ENCODE measurements at places on chromosomes 7 and 10.
A peak's percentile ranks its signal among the peaks of the same experiment; 100 is the strongest.

DNA sequence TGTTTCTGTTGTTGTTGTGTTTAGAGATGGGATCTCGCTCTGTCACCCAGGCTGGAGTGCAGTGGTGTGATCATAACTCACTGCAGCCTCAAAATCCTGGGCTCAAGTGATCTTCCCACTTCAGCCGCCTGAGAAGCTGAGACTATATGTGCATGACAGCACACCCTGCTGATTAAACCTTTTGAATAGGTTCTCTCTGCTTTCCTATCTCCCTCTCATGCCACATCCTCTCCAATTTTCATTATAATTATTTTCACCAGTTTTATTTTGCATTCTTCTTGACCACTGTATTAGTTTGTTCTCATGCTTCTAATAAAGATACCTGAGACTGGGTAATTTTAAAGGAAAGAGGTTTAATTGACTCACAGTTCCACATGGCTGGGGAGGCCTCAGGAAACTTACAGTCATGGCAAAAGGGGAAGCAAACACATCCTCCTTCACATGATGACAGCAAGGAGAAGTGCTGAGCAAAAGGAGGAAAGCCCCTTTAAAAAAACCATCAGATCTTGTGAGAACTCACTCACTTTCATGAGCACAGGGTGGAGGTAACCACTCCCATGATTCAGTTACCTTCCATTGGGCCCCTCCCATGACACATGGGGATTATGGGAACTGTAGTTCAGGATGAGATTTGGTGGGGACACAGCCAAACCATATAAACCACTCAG lies 12.9 kb downstream of the AGK start:
- no peak for DNase-seq

- no peak for DNase-seq
These were observed 38.9 kb downstream of the BAZ1B start for GRCh38 chr7:73483171-73483570.

GRCh38 chr10:100823194-100823593 lies 77.8 kb downstream of the PAX2 start:
- no peak for DNase-seq

DNA sequence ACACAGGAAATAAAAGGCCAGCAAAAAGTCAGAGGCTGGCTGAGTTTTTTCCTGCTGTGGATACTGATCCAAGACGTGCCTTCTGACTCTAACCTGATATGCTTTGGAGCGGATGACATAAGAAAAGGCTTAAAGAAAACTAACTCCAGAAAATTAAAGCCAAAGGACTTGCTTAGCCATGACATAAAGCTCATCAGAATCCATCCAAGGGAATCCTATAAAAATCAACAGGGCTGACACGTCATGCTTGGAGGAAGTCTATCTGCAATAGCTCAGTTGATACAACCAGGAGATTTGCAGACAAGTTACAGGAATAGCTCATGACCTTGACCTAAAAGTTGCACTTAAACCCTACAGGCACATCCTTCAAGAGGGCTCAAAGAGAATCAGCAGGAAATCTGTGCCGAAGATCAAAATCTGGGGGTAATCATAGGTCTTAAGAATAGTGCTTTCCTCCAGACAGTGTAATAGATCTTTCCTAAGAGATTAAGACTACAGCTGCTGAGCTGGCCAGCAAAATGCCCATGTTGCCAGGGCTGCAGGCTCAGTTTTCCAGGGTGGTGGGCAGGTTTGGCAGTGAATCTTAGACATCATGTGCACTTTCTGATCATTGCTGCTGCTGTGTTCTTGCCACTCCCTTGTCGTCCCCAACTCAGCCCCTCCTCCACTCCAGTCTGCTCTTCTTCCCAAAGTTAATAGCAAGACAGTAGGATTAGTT lies 111.5 kb upstream of the SVIL start:
- DNase-seq = peak; percentile 82

GRCh38 chr7:155164316-155164715 lies 94.2 kb downstream of the HTR5A start:
- no peak for DNase-seq

DNA sequence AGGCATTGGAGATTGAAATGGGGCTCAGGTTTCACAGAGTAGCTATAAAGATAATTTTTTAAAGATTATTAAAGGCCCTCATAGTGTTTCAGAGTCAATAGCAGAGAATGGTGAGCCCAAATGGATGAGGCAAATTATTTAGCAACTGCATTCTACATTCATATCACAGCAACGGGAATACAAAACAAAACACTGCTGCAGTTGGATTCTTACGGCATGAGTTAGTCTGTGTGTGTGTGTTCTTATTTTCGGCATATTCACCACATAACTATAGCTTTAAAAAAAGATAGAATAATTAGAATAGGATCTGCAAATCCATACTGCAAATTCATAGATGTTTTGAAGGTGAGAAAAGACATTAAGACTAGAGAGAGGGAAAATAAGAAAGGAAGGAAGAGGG lies 66.0 kb downstream of the SUGCT start:
- DNase-seq = no peak

- no peak for DNase-seq
These were observed 17.9 kb upstream of the SMO start for GRCh38 chr7:129170441-129171021.

DNA sequence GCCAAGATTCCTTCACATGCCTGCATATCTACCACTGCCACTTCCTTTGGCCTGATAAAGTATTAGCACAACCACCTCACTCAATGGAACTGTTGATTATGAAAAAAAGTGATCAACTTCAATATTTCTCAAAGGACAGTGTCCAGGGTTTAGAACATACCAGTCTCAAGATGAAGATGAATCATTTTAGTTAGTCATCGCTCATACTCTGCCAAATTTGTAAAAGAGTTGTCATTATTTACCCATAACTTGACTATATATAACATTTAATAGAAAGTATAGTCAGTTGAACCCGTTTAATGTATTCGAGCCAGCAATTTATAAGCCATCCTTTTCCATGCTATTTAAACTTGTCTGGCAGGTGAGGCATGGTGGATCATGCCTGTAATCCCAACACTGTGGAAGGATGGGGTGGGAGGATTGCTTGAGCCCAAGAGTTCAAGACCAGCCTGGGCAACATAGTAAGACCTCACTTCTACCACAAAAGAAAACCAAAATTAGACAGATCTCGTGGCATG lies 33.2 kb downstream of the SPAM1 start:
- no peak for DNase-seq

- no peak for DNase-seq
These were observed 24.7 kb upstream of the PDLIM1 start for GRCh38 chr10:95315509-95315908.

- DNase-seq = no peak
These were observed 14.9 kb downstream of the ANKMY2 start for GRCh38 chr7:16630654-16631053.

- DNase-seq = peak; percentile 89
These were observed 71.7 kb upstream of the ADAM12 start for GRCh38 chr10:126459878-126460481.

- DNase-seq = no peak
These were observed 65.0 kb downstream of the ZEB1 start for GRCh38 chr10:31383810-31384588.

DNA sequence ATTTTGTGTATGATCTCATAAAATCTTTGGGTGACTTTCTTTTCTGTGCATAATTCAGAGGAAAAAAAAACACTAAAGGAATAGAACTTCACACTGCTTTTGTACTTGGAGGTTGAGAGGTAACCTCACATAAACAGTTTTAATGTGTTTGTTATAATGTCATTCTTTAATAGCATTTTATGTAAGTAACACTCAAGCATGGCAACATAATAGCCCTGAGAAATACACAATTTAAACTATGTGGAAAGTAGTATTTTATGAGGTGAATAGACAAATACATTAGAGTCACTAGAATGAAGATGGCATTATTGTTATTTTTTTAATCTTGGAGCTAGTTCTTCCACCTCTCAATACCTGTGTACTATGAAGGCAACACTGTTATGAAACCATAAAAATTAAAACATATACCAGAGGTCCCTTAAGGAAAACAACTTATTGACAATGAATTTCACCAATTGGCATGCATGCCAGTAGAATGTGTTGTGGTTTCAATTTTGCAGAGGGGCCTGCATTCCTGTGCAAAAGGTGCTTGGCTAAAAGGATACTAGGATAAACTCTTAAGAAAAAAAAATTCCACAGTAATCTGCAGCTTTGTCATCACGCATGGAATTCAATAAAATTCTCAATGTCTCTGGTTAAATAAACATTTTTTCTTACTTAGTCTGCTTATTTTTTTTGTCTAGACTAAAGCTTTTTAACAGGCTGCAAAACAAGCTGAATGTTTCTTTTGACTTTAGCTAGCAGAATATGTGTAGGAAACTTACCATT lies 102.5 kb downstream of the CD36 start:
- DNase-seq = peak; percentile 47

DNA sequence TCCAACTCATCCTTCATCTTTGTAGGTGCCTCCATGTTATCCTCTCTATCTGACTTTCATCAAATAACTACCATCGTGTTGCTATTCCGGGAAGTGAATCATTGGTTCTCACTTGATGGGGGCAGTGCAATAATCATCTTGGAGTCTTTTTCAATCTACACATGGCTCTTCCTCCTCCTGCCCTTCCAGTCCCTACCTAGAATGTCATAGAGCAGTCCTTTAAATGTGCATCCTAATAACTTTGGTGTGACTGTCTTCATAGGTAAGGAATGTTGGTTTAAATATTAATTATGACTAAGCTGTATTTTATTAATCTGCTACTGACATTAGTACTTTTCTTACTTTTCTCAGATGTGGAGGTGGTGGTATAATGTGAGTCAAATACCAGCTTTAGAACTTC lies 8.4 kb upstream of the CDK14 start:
- DNase-seq = peak; percentile 33

DNA sequence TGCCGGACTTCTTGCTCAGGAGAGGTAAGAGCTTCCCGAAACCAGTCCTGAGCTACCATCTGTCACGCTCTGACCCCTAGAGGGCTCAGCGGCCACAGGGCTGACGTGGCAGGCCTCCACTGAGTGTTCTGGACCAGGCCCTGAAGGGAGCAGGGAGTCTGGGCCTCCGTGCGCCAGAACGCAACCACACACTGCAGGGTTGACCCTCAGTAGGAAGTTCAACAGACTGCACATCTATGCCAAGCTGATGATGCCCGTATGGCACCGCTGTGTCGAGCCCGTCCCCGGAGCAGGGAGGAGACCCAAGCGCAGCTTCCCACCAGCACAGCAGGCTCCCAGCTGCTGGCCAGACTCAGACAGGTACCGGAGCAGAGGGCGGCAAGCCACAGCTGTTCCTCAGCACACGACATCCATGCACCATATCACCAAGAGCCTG lies 39.2 kb downstream of the CAMK2B start:
- no peak for DNase-seq

- no peak for DNase-seq
These were observed 451.5 kb upstream of the SORCS1 start for GRCh38 chr10:107616031-107616430.

- no peak for DNase-seq
These were observed 45.4 kb downstream of the AMPH start for GRCh38 chr7:38585572-38586354.

DNA sequence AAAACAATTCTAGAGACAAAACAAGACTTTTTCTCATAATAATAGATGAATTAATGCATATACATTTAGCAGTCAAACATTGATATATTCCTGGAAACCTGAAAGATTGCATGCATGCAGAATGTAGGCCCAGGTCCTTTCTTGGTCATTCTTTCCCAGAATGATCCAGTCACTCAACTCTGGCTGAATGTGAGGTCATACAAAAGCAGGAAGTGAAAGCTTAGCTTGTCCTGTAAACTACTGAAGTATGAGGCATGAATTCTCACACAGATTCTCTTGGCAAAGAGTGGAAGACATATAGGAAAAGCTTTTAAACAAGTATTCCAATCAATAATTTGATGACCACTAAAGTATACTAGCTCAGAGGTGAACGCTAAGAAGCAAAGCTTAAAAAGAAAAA lies 253.9 kb downstream of the PPP1R3A start:
- no peak for DNase-seq

DNA sequence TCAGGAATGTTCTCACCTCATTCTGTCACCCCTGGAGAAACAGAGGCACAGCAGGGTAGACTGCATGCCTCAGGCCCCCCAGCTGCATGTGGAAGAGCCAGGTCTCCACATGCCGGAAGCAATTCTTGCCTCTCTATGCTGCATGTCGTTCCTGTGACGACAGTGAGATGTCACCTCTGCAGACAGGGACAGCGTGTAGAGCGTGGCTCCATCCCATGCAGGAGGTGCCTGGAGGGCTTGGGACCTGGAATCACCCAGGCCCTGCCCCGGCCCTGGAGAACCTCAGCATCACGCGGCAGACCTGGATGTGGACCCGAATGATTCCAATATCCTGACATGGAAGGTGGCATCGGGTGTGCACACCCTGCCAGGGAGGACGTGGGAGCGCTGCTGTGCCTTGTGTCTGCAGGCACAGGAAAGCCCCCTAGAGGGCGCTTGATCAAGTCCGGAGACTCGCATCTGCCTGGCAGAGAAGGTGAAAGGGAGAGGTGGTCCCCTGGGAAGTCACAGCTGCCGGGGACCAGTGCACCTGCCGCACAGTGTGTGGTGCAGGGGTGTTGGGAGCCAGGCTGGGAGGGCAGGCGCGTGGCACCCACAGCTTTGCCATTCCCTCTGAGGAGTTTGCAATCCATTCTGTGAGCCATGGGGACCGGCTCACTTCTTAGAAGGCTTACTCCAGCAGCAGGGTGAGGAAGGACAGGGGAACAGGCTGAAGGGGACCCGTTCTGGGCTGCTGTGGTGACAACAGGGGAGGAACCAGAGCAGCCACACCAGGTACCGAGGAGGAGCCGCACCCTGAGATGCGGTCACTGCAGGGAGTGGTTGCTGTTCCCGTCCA lies 45.3 kb upstream of the EN2 start:
- DNase-seq = peak; percentile 44

DNA sequence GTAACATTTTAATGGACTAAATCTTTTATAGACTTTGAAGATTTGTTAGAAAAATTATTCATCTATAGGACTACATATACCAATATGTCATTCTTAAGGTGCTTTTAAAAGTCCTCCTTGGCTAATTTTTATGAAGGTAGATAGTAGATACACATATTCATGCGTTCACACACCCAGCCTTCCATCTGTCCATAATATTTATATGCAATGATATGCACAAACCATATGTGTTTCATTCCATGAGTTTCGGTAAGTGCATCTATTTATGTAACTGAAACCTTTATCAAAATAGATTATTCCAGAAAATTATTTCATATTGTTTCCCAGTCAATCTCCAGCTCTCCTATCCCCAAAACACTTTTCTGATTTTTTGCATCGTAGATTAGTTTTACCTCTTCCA lies 101.7 kb downstream of the ANLN start:
- DNase-seq = no peak

GRCh38 chr10:114043532-114044246 lies at the start of gene ADRB1:
Gene ADRB1, plus strand, starts transcription at chr10:114043866. Its CDS starts 267 bp downstream, at chr10:114044133.
- peak; percentile 30 for DNase-seq

Data from Caki2 (cell line).